ENCODE measurements at places on chromosomes 3 and 15. TPM values are rescaled to one million over a fixed set of nuclear protein-coding genes. Genes with fewer than 3 reads are reported as not detected.

DNA sequence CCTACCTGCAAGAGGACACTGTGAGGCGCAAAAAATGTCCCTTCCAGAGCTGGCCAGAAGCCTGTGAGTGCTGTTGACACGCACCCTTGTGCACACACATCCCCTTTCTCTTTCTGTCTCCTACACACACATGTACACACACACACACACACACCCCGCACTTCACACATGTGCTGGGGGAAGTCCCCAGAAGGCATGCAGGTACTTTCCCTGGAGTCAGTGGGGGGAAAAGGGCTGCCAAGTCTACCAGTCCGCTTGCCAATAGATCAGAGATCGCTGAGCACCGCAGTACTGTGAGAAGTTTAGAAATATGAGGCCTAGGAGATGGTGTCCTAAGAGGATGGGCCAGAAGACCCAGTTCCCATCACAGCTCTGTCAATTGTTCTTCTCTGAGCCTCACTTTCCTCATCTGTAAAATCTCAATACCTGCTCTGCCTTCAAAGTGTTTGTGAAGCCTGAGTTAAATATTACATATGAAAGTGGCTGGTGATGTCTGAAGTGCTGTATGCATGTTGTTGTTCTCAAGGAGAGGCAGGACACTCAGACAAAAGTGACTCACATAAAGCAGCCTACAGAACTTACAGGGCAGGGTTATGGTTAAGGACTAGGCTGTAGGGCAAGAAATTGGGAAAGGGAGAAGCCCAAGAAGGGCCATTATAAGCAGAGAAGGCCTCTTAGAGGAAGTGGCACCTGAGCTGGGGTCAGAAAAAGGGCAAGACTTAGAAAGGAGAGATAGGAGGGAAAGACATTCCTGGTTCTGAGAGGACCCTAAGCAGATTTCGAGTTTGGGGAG is 6.8 kb downstream of the IL17RE start:
- DNase-seq = no peak

GRCh38 chr3:125079675-125080045 is 23.9 kb upstream of the HEG1 start:
- no peak for DNase-seq

DNA sequence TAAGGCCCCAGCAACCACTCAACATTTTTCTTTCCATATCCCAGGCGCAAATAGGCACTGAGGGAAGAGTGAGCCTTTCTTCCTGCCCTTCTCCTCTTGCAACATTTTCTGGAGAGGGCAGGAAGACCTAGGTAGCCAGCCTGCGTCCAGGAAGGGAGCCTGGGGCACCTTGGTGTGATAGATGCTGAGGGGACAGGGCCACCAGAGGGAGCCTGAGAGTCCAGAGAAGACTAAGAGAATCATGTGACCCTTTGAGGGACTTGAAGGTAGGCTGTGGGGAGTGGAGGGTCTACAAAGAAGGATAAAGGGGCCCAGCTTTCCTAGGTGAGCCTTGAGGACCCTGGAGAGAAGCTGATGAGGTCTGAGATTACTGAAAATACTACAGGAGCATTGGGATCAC is 346.6 kb downstream of the CNTN6 start:
- DNase-seq = peak; percentile 10

DNA sequence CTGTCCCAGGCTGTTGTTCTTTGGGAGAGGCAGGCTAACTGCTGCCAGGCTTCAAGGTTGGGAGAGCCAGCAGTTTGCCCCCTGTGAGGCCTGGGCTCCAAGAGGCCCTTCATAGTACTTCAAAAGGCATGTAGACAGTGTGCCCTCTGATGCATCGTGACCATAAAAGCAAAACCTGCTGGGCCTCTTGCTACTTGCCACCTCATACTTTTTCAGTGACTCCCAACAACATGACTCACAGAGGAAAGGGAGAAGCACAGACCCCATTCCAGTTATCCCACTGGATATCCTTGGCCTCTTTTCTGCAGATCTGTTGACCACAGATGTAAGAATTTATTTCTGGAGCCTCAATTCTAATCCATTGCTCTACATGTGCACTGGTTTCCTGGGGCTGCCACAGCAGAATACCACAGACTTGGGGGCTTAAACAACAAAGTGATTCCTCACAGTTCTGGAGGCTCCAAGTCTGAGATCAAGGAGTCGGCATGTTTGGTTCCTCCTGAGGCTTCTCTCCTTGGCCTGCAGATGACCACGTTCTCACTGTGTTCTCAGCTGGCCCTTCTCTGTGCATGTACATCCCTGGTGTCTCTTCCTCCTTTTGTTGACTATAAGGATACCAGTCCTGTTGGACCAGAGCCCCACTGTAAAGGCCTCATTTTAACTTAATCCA is 8.9 kb upstream of the NSMCE3 start:
- no peak for DNase-seq

KNG1 gene
- not detected for total RNA-seq

GRCh38 chr3:30894521-30895251 is at the start of gene GADL1:
Gene GADL1, minus strand, starts transcription at chr3:30894661. Its CDS starts 47 bp downstream, at chr3:30894614.
- DNase-seq = no peak

DNA sequence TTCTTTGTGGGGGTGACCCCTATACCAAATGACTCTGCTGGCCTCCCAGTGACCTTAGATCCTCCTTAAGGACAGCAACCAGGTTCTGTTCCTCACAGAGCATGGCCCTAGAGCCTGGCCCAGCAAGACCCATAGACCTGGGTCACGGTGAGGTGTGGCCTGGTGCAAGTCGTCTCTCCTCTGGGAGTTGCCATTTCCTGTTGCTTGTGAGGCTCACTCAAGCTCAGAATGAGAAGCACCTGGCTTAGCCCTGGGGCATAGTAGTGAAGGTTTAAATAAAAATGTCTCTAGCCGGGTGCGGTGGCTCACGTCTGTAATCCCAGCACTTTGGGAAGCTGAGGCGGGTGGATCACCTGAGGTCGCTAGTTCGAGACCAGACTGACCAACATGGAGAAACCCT is 131.3 kb downstream of the SMAD6 start:
- DNase-seq = no peak
